ENCODE measurements at places on chromosomes 2 and 18.

GRCh38 chr2:159292157-159292556 is 5.7 kb upstream of the WDSUB1 start:
- H3K4me3 ChIP-seq: no peak overlapping the region
- DNase-seq: no peak
- peaks cover 43% of the 10 kb centered on the region for H3K4me1 ChIP-seq
- H3K27me3 ChIP-seq: no peaks in the 10 kb centered on the region

GRCh38 chr2:5691985-5692529 is at the start of gene SOX11:
TSS of gene SOX11 (plus strand) at chr2:5692384. CDS start at chr2:5692722, 338 bp downstream.
- H3K4me1 ChIP-seq: peaks cover 21% of the 10 kb centered on the region
- no peak within 1 kb of the TSS for H3K27ac ChIP-seq
- no peak for DNase-seq
- H3K36me3 ChIP-seq: no peaks in the 10 kb centered on the region
- H3K4me3 ChIP-seq: no peak within 1 kb of the TSS

GRCh38 chr18:63585988-63586387 is 1.2 kb upstream of the SERPINB13 start:
- DNase-seq: no peak
- H3K4me1 ChIP-seq: no peaks in the 10 kb centered on the region
- H3K27ac ChIP-seq: no peak overlapping the region
- H3K27me3 ChIP-seq: peaks cover 6% of the 10 kb centered on the region
- H3K4me3 ChIP-seq: no peak overlapping the region

DNA sequence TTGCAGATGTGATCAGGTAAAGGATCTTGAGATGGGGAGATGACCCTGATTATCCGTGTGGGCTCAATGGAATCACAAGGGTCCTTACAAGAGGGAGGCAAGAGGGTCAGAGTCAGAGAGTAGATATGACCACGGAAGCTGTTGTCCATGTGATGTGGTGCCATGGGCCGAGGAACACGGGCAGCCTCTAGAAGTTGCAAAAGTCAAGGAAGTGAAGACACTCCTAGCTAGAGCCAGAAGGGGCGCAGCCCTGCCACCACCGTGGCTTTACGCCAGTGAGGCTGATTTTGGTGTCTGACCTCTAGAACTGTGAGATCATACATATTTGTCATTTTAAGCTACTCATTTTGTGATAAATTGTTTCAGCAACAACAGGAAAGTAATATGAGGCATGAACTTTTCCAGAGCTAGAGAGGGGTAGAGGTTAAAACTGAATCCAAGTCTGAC is 114.4 kb downstream of the CAPN13 start:
- no peaks in the 10 kb centered on the region for H3K4me1 ChIP-seq
- H3K27me3 ChIP-seq: peaks cover 4% of the 10 kb centered on the region
- no peak overlapping the region for H3K27ac ChIP-seq
- H3K4me3 ChIP-seq: no peak overlapping the region

DNA sequence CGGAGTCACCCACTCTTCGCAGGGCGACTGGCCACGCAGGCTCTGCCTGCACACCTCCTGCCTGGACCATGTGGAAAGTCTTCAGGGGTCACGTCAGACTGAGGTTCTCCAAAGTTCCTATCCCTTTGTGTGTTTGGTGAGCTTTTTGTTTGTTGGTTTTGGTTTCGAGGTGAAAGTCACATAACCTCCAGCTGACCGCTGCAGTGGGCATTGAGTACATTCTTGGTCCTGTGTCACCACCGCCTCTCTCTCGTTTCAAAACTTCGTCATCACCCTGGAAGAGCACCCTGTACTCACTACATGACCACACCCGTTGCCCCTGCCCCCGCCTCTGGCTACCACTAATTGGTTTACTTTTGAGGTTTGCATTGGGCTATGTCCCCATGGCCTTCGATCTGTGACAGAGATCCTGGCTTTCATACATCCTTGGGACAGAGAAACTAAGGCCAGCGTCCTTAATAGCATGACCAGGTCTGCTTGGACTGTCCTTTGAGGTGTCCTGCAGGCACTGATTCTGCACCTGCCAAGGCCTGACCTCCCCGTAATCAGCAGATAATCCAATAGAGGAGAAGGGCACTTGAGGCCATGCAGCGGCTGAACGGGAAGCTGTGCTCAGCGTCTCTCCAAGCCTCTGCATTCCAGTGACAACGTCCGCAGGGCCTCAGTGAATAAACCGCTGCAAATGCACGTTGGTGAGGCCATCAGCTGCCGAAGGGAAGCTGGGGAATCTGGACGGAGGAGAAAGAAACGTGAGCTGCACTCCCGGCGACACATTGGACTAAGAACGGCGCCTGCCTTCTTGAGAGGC is 46.8 kb downstream of the SH3BP4 start:
- no peak overlapping the region for H3K27ac ChIP-seq
- DNase-seq: no peak
- no peaks in the 10 kb centered on the region for H3K4me1 ChIP-seq
- no peaks in the 10 kb centered on the region for H3K36me3 ChIP-seq

GRCh38 chr18:80148326-80149199 is 39.5 kb downstream of the ADNP2 start:
- peaks cover 10% of the 10 kb centered on the region for H3K36me3 ChIP-seq
- H3K27me3 ChIP-seq: no peaks in the 10 kb centered on the region
- peaks cover 15% of the 10 kb centered on the region for H3K4me1 ChIP-seq
- peak overlapping the region; percentile 63 for H3K4me3 ChIP-seq
- no peak overlapping the region for H3K27ac ChIP-seq

- peaks cover 4% of the 10 kb centered on the region for H3K36me3 ChIP-seq
- peaks cover 31% of the 10 kb centered on the region for H3K4me1 ChIP-seq
- DNase-seq: peak; percentile 42
- peak overlapping the region; percentile 66 for H3K4me3 ChIP-seq
- peak overlapping the region; percentile 85 for H3K27ac ChIP-seq
These were observed 912 bp upstream of the FBXO11 start for GRCh38 chr2:47907039-47907781.

- peaks cover 11% of the 10 kb centered on the region for H3K27me3 ChIP-seq
- no peaks in the 10 kb centered on the region for H3K4me1 ChIP-seq
- H3K27ac ChIP-seq: no peak overlapping the region
- peak; percentile 7 for DNase-seq
These were observed 39.3 kb upstream of the SERPINB2 start for GRCh38 chr18:63848159-63848558.

DNA sequence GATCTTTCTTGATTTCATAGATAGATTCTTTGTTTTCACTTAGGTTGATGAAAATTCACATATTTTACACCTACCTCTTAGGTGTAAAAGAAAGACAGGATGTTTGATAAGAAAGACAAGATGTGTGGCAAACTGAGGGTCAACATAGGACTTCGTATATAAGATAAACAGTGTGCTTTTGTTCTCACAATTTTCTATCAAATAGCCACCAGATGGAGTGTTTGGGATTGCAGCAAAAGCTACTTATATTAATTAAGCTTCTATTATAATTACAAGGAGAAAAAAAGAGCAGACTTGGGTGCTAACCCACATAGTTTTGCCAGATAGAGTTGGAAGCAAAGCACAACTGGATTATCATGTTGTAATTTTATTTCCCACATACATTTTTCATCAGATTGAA is 232.9 kb downstream of the CDH7 start:
- no peaks in the 10 kb centered on the region for H3K36me3 ChIP-seq
- DNase-seq: no peak
- no peak overlapping the region for H3K27ac ChIP-seq
- no peaks in the 10 kb centered on the region for H3K4me1 ChIP-seq
- H3K27me3 ChIP-seq: no peaks in the 10 kb centered on the region

GRCh38 chr2:23425885-23426262 is 40.9 kb downstream of the KLHL29 start:
- no peak overlapping the region for H3K4me3 ChIP-seq
- DNase-seq: no peak
- H3K36me3 ChIP-seq: no peaks in the 10 kb centered on the region

GRCh38 chr2:19846030-19846429 is 55.8 kb downstream of the TTC32 start:
- H3K27ac ChIP-seq: no peak overlapping the region
- no peaks in the 10 kb centered on the region for H3K27me3 ChIP-seq
- DNase-seq: no peak
- no peaks in the 10 kb centered on the region for H3K36me3 ChIP-seq
- H3K4me1 ChIP-seq: no peaks in the 10 kb centered on the region
- H3K4me3 ChIP-seq: no peak overlapping the region

DNA sequence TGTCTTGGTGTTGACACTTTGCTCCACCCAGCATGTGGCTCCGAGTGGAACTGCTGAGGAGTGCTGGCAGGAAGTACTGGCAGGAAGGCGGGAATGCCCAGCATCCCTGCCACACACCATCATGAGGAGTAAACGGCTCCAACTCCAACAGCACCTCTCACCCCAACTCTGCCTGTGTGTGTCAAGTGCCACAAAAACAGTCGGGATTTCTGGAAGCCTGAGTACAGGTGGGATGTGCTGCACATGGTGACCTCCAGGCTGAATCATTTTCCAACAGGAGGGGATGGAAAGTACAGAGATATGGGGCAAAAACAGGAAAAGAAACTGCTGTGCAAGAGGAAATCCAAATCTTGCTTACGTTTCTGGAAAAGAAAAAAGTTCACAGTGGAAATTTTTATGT is 53.6 kb downstream of the PARD6G start:
- H3K27ac ChIP-seq: no peak overlapping the region
- no peak for DNase-seq
- H3K4me3 ChIP-seq: no peak overlapping the region
- H3K27me3 ChIP-seq: no peaks in the 10 kb centered on the region
- no peaks in the 10 kb centered on the region for H3K4me1 ChIP-seq
- H3K36me3 ChIP-seq: no peaks in the 10 kb centered on the region

DNA sequence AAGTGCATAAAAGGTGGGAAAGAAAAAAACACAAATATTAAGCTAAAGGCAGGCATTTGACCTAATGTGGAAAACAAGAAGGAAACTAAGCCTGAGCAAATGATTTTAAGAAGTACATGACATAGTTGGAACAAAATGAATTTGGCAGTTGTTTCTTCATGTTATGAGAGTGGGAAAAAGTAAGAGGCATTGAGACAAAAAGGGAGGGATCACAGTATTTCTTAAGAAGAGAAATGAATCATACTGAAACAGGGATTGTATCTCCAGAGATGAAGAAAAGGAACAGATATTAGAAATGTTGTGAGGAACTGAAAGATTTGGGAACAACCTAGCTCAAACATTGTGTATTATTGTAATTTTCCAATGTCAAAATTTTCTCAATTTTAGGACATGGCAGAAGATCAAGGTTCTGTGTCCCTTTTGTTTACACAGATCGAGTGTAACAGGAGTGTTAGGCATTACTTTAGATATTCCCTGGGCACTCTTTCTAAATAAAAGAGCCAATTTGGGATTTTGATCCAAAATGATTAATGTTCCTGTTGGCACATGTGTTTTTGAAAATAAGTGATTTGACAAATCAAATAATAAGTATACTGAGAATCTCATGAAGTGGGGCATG is 98.6 kb downstream of the CALCRL start:
- no peak for DNase-seq
- H3K27ac ChIP-seq: no peak overlapping the region
- no peaks in the 10 kb centered on the region for H3K27me3 ChIP-seq
- no peaks in the 10 kb centered on the region for H3K36me3 ChIP-seq
- H3K4me1 ChIP-seq: no peaks in the 10 kb centered on the region

DNA sequence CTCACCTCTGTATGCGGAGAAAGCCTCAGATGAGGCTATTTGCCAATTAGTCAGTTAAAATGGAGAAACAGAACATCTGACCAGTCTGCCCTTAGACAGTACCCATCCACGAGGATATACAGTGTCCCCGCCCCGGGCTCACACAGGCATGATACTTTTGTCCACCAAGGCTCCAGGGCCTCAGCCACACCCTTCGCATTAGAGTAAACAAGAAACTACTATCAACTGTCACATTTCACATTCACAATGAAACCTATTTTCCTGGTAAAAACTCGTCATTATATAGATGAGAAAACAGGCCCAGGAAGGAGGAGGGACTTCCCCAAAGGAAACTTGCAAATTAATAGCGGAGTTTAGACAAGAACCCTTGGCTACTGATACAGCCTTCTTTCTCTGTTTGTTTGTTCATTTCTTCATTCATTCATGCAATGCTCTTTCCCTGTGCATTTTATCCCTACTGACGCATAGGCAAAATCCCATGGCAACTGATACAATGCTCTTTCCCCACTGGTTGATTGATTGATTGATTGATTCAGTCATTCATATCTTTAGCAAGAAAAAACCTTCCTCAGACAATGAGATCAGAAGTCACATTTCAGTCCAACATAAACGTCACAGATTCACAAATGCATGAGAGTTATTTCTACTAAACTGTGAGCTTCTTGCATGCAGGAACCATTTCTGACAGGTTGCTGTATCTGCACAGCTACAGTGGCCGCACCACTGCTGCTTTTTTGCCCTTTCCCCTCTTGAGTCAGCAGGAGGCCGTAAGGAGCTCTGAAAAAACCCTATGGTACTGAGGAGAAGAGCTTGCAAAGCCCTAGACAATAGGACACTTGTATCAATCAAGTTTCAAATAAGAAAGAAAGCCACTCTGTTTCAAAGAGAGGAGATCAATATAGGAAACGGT is 777.1 kb downstream of the RNF144A start:
- no peaks in the 10 kb centered on the region for H3K36me3 ChIP-seq
- H3K27ac ChIP-seq: no peak overlapping the region
- no peaks in the 10 kb centered on the region for H3K27me3 ChIP-seq
- peaks cover 20% of the 10 kb centered on the region for H3K4me1 ChIP-seq

DNA sequence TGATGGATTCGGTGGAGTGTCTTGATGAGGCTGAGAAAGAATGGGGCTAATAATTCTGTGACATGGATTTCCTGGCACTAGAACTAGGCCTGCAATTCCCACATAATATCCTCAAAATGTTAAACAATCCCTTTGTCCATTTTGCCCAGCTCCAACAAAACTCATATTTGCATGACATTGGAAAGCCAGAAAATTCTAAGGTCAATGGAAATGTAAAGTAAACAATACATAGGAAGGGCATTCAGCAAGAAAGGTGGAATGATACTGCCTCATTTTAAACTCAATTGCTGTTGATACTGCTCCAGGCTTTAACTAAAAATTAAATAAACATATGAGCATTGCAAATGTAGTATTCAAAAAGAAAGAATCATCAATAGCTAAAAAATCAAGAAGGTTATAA is 434.8 kb upstream of the SLC8A1 start:
- no peak overlapping the region for H3K4me3 ChIP-seq
- no peak overlapping the region for H3K27ac ChIP-seq
- no peaks in the 10 kb centered on the region for H3K36me3 ChIP-seq
- no peaks in the 10 kb centered on the region for H3K4me1 ChIP-seq
- DNase-seq: no peak

DNA sequence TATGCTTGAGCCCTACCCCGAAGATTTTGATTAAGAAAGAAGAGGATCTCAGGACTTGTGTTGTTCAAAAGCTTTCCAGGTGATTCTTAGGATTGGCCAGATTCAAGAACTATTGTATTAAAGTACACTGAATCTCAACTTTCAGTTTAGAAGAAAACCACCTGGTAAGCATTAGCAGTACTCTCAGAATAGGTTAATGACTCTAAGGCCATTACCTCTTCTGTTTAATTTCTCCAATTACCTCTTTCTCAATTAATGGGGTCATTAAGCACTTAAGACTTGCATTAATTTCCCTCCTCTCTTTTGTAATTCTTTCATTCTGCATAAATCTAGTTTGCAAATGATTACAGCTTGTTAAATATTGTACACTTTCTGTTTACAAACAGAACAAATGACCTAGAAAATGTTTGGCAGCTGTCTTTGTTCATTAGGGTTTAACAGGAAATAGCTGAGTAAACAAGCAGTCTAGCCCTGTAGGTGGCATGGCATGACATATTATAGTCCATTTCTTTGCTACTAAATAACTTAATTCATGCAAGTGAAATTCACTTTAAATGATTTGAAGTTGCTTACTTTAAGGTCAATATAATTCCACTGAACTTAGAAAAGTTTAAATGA is 20.4 kb upstream of the TDRD15 start:
- H3K27ac ChIP-seq: no peak overlapping the region
- no peak for DNase-seq
- no peaks in the 10 kb centered on the region for H3K4me1 ChIP-seq
- no peaks in the 10 kb centered on the region for H3K36me3 ChIP-seq

Measured in DND-41 (cell line).